ENCODE measurements at places on chromosomes 13 and 19. TPM values are rescaled to one million over a fixed set of nuclear protein-coding genes. Genes with fewer than 3 reads are reported as not detected.

GRCh38 chr13:37923236-37923635 is 53.7 kb upstream of the TRPC4 start:
- no peaks in the 10 kb centered on the region for H3K27me3 ChIP-seq
- H3K27ac ChIP-seq: no peak overlapping the region
- no peaks in the 10 kb centered on the region for H3K36me3 ChIP-seq
- no peak overlapping the region for H3K4me3 ChIP-seq
- DNase-seq: no peak
- no peaks in the 10 kb centered on the region for H3K4me1 ChIP-seq

- no peak overlapping the region for H3K4me3 ChIP-seq
- DNase-seq: no peak
- H3K27ac ChIP-seq: no peak overlapping the region
- no peaks in the 10 kb centered on the region for H3K27me3 ChIP-seq
- H3K4me1 ChIP-seq: no peaks in the 10 kb centered on the region
- H3K36me3 ChIP-seq: no peaks in the 10 kb centered on the region
Observed at GRCh38 chr19:23800868-23801267, 42.2 kb upstream of the ZNF681 start.

GRCh38 chr13:80030491-80030890 is 310.4 kb downstream of the SPRY2 start:
- H3K4me3 ChIP-seq: no peak overlapping the region
- H3K36me3 ChIP-seq: no peaks in the 10 kb centered on the region
- H3K27me3 ChIP-seq: no peaks in the 10 kb centered on the region
- no peaks in the 10 kb centered on the region for H3K4me1 ChIP-seq
- DNase-seq: no peak

- H3K27me3 ChIP-seq: no peaks in the 10 kb centered on the region
- H3K27ac ChIP-seq: no peak overlapping the region
- no peak overlapping the region for H3K4me3 ChIP-seq
Observed at GRCh38 chr13:54879036-54879435, 1850.4 kb downstream of the OLFM4 start.

DNA sequence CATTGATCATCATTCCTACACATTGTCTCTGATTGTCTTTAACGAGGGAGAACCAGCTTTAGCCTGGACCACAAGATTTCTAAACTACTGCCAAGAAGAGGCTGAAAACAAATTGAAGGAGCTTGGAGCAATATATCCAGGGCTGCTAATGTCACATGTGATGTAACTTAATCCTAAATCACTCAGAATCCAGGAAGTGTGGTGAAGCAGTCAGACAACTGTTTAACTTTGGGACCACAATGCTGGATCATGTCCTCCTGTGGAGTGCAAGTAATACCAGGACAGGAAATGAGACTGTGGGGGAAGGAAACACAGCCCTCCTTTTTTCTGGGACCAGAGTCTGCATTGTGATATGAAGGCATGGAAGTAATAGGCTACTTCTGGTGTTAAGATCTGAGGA is 430.2 kb downstream of the KCTD12 start:
- no peak overlapping the region for H3K4me3 ChIP-seq
- H3K36me3 ChIP-seq: no peaks in the 10 kb centered on the region
- no peaks in the 10 kb centered on the region for H3K27me3 ChIP-seq
- no peak overlapping the region for H3K27ac ChIP-seq

DNA sequence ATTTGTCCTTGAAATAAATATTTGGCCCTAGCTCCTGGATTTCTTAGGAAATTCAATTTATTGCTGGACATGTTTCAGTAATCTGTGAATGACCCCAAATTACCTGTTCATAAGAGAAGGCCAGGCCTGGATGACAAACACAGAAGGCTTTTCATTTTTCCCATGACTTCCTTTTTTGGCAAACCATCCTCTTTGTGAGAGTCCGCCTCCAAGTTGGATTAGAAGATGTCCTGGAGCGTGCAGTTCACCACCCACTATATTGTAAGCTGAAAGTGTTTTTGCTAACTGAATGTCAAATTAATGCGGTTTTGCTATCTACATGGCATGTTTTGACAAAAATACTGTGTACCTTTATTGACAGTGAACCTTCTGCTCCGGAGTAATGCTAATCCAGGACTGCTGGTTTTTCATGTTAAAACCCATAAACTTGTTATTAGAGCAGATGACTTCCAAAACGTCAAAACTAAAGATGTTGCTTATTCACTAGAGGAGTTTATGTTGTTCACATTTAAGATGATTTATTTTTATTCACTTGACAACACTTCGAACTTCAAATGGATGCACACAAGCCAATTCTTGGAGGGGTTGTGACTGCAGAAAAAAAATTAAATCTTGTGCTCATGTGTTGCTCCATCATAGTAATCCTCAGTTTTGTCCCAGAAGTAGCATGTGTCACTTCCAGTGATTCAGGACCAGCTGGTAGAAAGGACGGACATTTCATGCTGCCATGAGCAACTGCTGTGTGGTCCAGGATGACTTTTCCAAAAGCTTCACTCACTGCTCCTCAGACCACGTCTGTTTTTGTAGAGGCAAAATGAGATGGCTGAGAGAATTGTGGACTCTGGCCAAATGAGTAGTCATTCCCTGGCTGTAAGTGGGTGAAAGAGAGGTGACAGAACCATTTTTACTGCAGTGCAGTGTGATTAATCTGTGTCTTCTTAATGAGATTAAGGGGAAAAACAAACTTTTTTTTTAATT is 71.0 kb downstream of the ITGBL1 start:
- no peaks in the 10 kb centered on the region for H3K27me3 ChIP-seq
- no peak overlapping the region for H3K4me3 ChIP-seq
- no peaks in the 10 kb centered on the region for H3K36me3 ChIP-seq
- peaks cover 21% of the 10 kb centered on the region for H3K4me1 ChIP-seq
- DNase-seq: no peak

GRCh38 chr13:74922963-74923362 is 559.0 kb downstream of the TBC1D4 start:
- H3K27ac ChIP-seq: no peak overlapping the region
- no peaks in the 10 kb centered on the region for H3K4me1 ChIP-seq
- H3K27me3 ChIP-seq: no peaks in the 10 kb centered on the region

- H3K27me3 ChIP-seq: no peaks in the 10 kb centered on the region
- H3K27ac ChIP-seq: no peak overlapping the region
- no peak for DNase-seq
- no peaks in the 10 kb centered on the region for H3K36me3 ChIP-seq
- H3K4me3 ChIP-seq: no peak overlapping the region
Observed at GRCh38 chr13:26713341-26713740, 47.2 kb downstream of the GPR12 start.

GRCh38 chr19:13225973-13226865 is 76.0 kb downstream of the IER2 start:
- H3K27ac ChIP-seq: no peak overlapping the region
- no peaks in the 10 kb centered on the region for H3K4me1 ChIP-seq
- no peak overlapping the region for H3K4me3 ChIP-seq
- no peaks in the 10 kb centered on the region for H3K27me3 ChIP-seq

- DNase-seq: no peak
- H3K36me3 ChIP-seq: no peaks in the 10 kb centered on the region
- peaks cover 3% of the 10 kb centered on the region for H3K4me1 ChIP-seq
Observed at GRCh38 chr13:23898101-23898500, 799 bp upstream of the C1QTNF9B start.

DNA sequence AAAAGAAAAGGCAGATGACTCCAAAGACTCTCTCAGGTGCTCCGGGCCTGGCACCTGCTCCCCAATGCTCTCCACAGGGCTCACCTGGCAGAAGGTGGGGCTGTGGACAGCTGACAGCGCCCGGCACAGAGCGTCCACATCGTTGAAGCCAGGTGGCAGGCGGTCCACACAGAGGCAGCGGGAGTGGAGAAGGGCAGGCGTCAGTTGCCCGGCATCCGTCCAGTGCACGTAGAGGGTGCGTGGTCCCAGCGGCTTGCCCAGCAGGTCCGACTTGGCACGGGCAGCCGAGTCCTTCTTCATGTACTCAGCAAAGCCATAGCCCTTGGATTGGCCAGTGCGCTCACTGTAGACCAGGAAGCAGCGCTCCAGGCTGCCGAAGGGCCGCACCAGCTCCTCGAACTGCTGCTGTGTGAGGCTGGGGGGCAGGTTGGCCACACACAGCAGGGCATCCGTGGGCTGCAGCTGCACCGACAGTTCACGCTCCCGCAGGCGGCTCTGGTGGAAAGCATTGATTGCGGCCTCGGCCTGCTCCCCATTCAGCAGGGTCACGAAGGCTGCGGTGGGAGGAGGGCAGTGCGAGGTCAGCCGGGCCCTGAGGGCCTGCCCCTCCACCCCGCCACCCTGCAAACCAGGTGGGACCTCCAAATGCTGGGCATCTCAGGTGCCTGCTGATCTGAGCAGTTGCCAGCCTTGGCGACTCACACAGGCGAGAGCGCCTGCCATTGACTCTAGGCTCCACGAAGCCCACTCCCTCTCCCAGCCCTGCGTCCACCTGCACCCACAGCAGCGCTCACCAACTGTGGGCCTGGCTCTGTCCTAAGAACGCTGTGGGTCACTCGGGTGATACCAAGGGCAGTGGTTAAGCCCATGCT is 4.5 kb downstream of the RAVER1 start:
- peaks cover 11% of the 10 kb centered on the region for H3K4me1 ChIP-seq
- no peak overlapping the region for H3K27ac ChIP-seq
- H3K4me3 ChIP-seq: no peak overlapping the region
- no peaks in the 10 kb centered on the region for H3K27me3 ChIP-seq

DNA sequence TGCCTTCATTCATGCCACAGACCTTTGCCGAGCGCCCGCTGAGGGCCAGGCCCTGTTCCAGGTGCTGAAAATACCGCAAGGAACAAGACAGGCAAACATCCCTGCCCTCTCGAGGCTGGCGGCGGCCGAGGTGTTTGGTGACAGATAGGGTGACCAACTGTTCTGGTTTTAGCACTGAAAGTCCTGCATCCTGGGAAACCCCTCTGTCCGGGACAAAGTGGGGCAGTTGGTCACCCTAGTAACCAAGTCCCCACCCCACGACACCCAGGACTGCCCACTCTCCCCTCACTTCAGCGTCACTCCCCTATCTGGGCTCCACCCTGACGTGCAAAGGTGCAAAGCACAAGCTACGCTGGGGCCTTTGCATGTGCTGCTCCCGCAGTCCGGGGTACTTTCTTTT is 17.3 kb downstream of the ZBTB7A start:
- H3K36me3 ChIP-seq: peaks cover 98% of the 10 kb centered on the region
- DNase-seq: no peak
- no peak overlapping the region for H3K27ac ChIP-seq
- peaks cover 36% of the 10 kb centered on the region for H3K4me1 ChIP-seq
- H3K4me3 ChIP-seq: no peak overlapping the region
- no peaks in the 10 kb centered on the region for H3K27me3 ChIP-seq

- H3K36me3 ChIP-seq: no peaks in the 10 kb centered on the region
- H3K27me3 ChIP-seq: no peaks in the 10 kb centered on the region
- no peak overlapping the region for H3K27ac ChIP-seq
- H3K4me3 ChIP-seq: no peak overlapping the region
- no peak for DNase-seq
Observed at GRCh38 chr13:21039097-21039800, 22.1 kb downstream of the LATS2 start.

- no peaks in the 10 kb centered on the region for H3K27me3 ChIP-seq
- no peak overlapping the region for H3K27ac ChIP-seq
- DNase-seq: no peak
- no peaks in the 10 kb centered on the region for H3K36me3 ChIP-seq
- H3K4me1 ChIP-seq: no peaks in the 10 kb centered on the region
- H3K4me3 ChIP-seq: no peak overlapping the region
Observed at GRCh38 chr13:75151081-75151643, 330.8 kb downstream of the TBC1D4 start.

- no peaks in the 10 kb centered on the region for H3K36me3 ChIP-seq
- no peaks in the 10 kb centered on the region for H3K4me1 ChIP-seq
- H3K4me3 ChIP-seq: no peak overlapping the region
- no peaks in the 10 kb centered on the region for H3K27me3 ChIP-seq
Observed at GRCh38 chr13:37648609-37649008, 50.0 kb upstream of the POSTN start.

DNA sequence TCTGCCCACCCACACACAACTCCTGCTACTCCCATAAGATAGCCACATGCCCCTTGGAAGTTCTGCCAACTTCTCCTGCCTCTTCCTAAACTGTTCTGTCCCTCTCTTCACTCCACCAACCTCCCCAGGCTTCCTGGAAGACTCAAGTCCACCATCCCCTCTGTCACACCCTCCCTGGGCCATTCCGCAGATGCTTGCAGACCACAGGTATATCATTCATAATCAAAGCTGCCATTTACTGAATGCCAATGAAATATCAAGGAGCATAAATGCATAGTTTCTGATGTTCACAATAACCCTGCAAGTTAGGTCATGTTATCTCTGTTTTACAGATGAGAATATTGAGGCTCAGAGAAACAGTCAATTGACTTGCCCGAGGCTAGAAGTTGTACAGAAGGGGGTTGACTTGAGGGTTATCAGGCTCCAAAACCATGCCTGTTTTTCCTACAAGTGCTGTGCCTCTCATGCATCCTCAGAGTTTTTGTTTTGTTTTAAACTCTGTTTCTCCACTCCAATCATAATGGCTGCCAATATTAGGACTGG is 135.6 kb downstream of the SLC7A1 start:
- no peaks in the 10 kb centered on the region for H3K4me1 ChIP-seq
- no peak for DNase-seq
- H3K36me3 ChIP-seq: no peaks in the 10 kb centered on the region
- peaks cover 15% of the 10 kb centered on the region for H3K27me3 ChIP-seq
- H3K27ac ChIP-seq: no peak overlapping the region

GRCh38 chr13:37212826-37213225 is 107.4 kb upstream of the CSNK1A1L start:
- H3K36me3 ChIP-seq: no peaks in the 10 kb centered on the region
- no peak overlapping the region for H3K27ac ChIP-seq
- H3K4me3 ChIP-seq: no peak overlapping the region
- H3K4me1 ChIP-seq: no peaks in the 10 kb centered on the region
- no peak for DNase-seq
- H3K27me3 ChIP-seq: no peaks in the 10 kb centered on the region

GRCh38 chr13:76874479-76874878 is 11.7 kb downstream of the KCTD12 start:
- H3K36me3 ChIP-seq: no peaks in the 10 kb centered on the region
- H3K27me3 ChIP-seq: no peaks in the 10 kb centered on the region
- no peak overlapping the region for H3K4me3 ChIP-seq
- DNase-seq: no peak

DNA sequence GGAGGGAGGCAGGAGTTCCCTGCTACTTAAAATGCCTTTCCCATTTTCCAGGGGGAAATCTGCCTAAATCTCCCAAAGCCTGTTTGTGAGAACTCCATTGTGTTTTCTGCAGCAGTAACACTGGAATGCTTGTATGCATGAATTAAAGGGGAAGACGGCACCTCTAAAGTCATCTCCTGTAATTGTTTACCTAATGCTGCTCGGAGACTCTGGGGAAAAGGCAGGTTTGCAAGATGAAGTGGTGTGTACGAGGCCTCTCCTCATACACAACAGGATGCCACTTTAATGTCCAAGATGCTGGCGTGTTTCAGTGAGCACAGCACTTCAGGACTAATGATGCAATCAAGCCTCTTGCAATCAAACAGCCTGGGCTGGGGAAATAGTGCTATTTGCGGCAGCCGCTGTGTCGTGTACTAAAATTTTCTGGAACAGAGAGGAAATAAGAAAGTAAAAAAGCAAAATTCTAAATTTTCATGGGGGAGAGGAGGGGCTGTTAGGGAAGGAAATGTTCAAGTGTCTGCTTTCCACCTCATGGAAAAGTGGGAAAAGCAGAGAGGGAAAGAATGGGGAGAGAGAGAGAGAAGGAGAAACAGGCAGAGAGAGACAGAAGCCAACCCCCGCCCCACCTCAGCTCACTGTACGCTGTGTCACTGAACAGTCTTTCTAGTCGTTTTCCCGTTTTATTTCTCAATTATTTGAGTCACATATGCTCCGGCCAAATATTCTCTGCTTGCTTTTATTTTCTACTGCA is 32.9 kb downstream of the TSHZ3 start:
- H3K36me3 ChIP-seq: no peaks in the 10 kb centered on the region
- no peaks in the 10 kb centered on the region for H3K27me3 ChIP-seq
- no peak for DNase-seq

Gene GPR4
- 1.4 TPM for total RNA-seq

Gene KIR2DL4
- not detected for total RNA-seq

Gene ATP1A3
- 0.42 TPM for total RNA-seq

Gene ZNF227
- 4.7 TPM for total RNA-seq

Gene GFY
- total RNA-seq: not detected

Gene CYP4F2
- not detected for total RNA-seq

Gene ENOX1
- not detected for total RNA-seq
